ENCODE measurements at places on chromosomes 11 and 22.

DNA sequence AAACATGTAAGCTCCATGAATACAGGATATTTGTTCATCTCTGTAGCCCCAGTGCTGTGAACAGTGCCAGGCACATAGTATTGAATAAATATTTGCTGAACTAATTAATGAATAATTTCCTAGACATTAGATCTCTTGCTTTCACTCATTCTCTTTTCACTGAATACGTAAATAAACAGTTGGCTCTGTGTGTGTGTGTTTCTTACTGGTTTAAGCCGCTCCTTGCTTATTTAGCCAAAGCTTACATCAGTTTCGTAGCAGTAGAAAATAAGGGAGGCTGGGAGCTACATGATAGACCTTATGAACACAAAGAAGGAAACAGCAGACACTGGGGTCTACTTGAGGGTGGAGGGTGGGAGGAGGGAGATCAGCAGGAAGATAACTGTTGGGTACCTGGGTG lies 17.2 kb downstream of the KREMEN1 start:
- DNase-seq: no peak

DNA sequence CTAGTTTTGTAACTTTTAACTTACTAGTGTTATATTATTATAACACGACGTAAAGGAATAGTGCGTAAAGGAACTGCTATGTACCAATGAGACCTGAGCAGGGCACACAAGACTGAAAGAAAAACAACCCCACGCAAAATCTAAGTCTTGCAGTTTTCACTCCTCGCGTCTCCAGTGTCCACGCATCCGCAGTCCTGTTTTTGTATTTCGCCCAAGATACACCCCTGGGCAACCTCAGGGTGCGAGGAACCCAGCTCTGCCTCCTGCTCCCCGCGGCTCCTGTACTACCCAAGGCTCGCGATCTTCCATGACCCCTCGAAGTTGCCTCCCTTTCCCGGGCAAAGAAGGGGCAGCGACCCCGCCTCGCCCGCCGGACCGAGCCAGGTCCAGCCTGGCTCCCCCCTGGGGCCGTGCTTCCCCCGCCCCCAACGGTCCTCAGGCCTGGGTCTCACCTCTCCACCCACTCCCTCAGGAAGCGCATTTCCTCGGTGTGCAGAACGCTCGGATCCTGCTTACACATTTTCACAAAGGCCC lies 393 bp downstream of the ST13 start:
- peak; percentile 41 for DNase-seq

- DNase-seq: peak; percentile 69
Measured at GRCh38 chr11:134004496-134005172, 47.9 kb upstream of the IGSF9B start.

DNA sequence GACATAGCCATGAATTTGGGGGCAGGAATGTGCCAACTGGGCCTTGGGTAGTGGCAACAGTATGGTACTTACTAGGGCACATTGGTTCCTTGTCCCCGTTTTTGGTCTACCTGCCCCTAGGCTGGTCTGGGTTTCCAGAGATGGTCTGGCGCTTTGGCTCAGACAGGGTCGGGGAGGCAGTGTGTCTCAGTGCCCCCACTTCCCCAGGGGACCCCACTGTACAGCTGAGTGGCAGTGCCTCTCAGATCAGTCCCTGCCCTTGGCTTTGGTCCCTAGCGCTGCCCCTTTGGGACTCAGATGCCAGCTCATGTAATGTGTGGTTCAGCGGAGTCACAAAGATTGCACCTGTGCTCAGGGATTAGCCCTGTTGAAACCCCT lies 3.3 kb downstream of the RIC8A start:
- no peak for DNase-seq

GRCh38 chr11:134742224-134742612 lies 330.2 kb upstream of the B3GAT1 start:
- DNase-seq: no peak

GRCh38 chr11:13111813-13112130 lies 102.7 kb downstream of the RASSF10 start:
- no peak for DNase-seq

- no peak for DNase-seq
Measured at GRCh38 chr11:132315696-132316095, 945.3 kb downstream of the NTM start.

GRCh38 chr22:28893810-28894209 lies 10.4 kb downstream of the ZNRF3 start:
- no peak for DNase-seq

DNA sequence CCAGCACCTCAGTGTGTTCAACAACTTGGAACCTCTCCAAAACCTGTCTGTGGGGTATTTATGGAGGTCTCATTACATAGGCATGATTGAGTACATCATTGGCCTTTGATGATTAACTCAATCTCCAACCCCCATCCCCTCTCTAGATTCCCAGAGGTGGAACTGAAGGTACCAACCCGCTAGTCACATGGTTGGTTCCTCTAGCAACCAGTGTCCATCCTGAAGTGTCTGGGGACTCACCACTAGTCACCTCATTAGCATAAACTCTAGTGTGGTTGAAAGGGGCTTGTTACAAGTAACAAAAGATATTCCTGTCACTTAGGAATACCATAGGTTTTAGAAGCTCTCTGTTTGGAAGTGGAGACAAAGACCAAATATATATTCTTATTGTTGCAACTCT lies 40.3 kb downstream of the SIK2 start:
- DNase-seq: no peak

- DNase-seq: no peak
Measured at GRCh38 chr11:10993640-10994039, 135.8 kb upstream of the ZBED5 start.

- no peak for DNase-seq
Measured at GRCh38 chr22:39229688-39230260, 15.0 kb downstream of the PDGFB start.

DNA sequence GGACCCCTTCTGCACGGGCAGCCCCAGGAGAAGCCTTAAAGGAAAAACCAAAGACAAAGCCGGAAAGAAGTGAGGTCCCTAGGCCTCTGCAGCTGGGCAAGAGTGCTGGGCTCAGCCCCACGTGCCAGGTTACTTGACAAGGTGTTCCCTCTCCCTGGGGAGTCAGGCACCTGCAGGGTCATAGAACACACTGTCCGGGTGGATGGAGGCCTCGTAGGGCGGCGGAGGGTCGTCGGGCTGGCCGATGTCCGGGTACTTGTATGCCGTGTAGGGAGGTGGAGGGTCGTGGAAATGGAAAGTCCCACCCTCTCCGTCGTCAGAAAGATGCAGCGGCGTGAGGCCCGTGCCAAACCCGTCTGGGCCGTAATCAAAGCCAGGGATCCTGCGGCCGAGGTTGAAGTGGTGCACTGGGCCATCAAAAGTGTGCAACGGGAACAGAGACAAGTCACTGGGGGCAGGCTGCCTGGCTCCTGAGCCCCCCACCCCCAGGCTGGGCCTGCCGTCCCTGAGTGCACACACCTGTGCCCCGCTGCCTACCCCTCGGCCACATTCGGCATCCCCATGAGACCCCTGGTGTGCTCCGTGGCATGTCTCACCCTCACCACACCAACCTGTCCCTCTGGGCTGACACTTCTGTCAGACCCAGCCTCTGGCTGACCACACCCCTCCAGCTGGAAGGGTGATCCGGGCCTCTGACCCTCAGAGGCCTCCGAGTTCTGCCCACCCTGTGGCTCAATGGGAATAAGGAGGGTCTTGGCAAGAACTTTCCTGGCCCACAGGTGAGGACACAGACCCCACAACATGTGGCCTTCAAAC lies 81.1 kb downstream of the DGCR2 start:
- DNase-seq: no peak

- DNase-seq: peak; percentile 28
Measured at GRCh38 chr22:37244114-37244921, at the start of gene RAC2. RAC2 (minus strand) TSS chr22:37244269; CDS start chr22:37244148, 121 bp downstream.

- DNase-seq: no peak
Measured at GRCh38 chr22:30681831-30682230, 12.8 kb upstream of the OSBP2 start.

GRCh38 chr11:110866081-110866480 lies 153.8 kb upstream of the ARHGAP20 start:
- no peak for DNase-seq

DNA sequence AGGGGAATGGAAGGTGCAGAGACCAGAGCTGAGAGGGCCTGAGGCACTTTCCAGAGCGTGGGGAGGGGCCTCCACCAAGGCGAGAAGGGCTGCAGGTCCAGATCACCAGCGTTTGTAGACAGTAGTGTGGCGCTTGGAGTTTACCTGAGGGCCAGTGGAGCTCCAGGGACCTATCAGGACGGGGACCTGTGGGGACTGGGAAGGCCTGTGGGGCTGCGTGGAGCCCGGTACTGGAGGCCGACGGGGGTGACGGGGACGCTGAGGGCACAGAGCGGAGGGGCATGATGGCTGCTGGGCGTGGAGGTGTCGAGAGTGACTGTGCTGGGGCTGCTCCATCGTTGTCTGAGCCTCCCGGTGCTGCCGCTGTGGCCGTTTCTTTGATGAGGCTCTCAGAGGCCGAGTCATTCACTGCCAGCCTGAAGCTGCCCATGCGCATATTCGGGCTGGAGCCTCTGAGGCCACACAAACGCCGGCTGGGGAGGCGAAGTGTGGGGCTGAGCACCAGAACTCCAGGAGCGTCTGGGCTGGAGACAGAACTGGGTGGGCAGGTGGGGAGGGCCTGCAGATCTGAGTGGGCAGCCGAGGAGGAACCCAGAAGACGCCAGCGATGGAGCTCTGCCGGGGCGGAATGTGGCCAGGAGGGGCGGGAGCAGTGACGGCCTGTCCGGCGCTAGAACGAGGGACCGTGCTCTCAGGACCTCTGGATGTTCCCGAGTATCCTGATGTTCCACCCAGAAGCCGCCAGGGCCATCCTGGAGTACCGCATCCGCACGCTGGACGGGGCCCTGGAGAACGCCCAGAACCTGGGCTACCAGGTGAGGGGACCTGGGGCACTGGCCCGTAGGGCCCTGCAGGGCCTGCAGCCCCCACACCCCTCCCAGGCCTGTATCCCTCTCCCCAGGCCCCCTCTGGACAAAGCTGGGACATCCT lies 2.6 kb downstream of the PGGHG start:
- no peak for DNase-seq

- no peak for DNase-seq
Measured at GRCh38 chr11:123494195-123495050, 64.4 kb downstream of the GRAMD1B start.

GRCh38 chr11:57444362-57445121 lies 15.8 kb upstream of the RTN4RL2 start:
- no peak for DNase-seq

DNA sequence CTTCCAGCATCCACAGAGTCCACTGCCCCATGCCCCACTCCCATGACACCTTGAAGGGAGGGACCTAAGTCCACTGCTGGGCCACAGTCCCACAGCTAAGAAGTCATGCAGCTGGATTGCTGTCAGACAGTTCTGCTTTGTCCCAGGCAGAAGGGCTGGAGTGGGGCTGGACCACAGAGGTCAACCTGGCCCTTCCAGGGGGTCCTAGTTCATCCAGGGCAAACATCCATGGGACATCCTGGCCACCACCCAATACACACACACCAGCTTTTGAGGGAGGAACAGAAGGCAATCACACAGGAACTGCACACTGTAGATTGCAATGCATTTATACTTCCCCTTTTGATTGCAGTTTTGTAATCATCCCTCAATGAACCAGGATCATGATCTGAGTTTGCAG lies 11.3 kb upstream of the APOL4 start:
- no peak for DNase-seq

DNA sequence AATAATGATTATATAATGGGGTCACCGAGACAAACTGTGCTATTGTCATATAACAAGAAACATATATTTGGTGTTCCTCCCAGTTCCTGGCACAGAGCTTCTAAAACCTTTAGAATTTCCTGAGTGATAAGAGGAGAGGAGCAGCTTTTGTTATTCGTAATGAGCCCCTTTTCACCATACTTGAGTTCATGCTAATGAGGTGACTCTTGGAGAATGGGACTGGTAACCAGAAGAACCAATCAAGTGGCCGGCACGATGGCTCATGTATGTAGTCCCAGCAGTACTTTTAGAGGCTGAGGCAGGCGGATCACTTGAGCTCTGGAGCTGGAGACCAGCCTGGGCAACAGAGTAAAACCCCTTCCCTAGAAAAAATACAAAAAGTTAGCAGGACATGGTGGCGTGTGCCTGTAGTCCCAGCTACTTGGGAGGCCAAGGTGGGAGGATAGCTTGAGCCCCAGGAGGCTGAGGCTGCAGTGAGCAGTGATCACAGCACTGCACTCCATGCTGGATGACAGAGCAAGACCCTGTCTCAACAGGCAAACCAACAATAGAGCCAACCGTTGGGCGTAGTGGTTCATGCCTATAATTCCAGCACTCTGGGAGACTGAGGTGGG lies 62.7 kb upstream of the FTH1 start:
- no peak for DNase-seq

DNA sequence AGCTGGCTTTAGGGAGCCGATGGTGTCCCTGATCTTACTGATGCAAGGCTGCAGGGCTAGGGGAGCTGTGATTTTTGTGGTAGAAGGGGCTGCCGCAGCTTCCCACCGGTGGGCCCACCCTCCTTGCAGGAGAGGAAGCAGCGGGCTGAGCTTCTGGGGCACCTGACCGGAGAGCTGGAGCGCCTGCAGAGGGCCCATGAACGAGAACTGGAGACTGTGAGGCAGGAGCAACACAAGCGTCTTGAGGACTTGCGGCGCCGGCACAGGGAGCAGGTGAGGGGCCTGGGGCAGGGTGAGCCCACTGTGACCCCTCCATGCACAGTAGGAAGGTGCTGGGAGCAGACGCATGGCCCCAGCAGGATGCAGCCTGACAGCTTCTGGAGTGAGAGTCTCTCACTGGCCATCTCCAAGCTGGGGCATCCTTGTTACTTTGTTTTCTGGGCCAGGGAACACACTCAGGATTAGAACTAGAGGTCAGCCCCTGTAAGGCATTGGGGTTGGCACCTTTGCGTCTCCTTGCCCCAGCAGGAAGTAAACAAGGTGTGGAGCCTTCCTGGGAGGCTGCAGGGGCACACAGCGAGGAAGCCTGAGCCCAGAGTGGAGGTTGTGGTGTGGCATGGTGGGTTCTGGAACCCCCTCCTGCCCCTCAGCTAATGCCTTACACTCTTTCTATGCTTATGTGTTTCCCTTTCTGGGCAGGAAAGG lies 66.7 kb downstream of the CEP164 start:
- DNase-seq: no peak

GRCh38 chr11:31529701-31530100 lies 20.1 kb downstream of the ELP4 start:
- no peak for DNase-seq

GRCh38 chr11:17978553-17979287 lies 34.1 kb downstream of the SERGEF start:
- peak; percentile 79 for DNase-seq

DNA sequence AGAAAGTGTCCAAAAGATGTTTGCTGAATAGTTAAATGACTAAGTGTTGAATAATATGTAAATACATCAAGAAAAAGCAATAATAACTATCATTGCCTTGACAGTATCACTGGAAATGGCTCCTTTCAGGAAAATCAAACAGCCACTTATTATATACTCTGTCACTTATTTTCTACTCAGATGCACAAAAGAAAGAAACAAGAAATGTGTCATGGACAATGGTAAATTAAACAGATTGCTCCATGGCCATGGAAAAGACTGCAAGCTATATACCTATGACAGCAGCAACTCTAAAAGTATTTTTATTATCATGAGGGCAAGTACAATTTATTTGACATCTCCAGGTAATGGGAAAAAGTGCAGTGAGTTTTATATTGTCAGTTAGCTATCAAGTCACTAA lies 52.9 kb upstream of the GUCY1A2 start:
- DNase-seq: no peak

- no peak for DNase-seq
Measured at GRCh38 chr11:3014057-3014938, 22.2 kb upstream of the NAP1L4 start.

- DNase-seq: no peak
Measured at GRCh38 chr22:36411589-36412258, 24.0 kb upstream of the MYH9 start.

GRCh38 chr11:10379022-10379421 lies 74.1 kb downstream of the ADM start:
- DNase-seq: no peak

Measured in NCI-H526 (cell line).